ENCODE measurements at places on chromosomes 16 and 17. TPM values are rescaled to one million over a fixed set of nuclear protein-coding genes. Genes with fewer than 3 reads are reported as not detected.
A peak's percentile ranks its signal among the peaks of the same experiment; 100 is the strongest.

The CD2BP2 gene
- total RNA-seq, result 44.5 TPM

DNA sequence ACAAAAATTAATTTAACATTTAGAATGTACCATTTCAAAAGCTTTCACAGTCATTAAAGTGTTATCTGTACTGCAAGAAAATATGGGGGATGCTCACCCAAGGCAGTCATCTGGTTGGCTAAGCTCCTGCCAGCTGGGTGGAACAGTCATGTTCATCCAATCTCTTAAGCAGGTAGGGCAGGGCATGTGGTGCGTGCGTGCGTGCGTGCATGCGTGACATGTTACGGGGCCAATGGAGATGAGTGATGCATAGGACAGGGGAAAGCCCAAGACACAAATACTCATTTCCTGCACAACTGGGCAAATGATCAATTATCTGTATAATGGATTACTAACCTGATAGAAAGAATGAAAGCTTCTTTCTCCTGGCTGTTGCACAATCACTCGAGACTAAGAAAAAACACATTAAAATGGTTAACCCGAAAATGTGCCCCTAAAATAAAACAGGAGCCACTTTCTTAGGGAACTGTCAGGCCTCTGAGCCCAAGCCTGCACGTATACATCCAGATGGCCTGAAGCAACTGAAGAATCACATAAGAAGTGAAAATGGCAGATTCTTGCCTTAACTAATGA, 104.4 kb downstream of the MYO1D start:
- no peak overlapping the region for H3K4me3 ChIP-seq
- H3K27me3 ChIP-seq, result no peaks in the 10 kb centered on the region
- H3K27ac ChIP-seq, result no peak overlapping the region
- peak; percentile 10 for DNase-seq

DNA sequence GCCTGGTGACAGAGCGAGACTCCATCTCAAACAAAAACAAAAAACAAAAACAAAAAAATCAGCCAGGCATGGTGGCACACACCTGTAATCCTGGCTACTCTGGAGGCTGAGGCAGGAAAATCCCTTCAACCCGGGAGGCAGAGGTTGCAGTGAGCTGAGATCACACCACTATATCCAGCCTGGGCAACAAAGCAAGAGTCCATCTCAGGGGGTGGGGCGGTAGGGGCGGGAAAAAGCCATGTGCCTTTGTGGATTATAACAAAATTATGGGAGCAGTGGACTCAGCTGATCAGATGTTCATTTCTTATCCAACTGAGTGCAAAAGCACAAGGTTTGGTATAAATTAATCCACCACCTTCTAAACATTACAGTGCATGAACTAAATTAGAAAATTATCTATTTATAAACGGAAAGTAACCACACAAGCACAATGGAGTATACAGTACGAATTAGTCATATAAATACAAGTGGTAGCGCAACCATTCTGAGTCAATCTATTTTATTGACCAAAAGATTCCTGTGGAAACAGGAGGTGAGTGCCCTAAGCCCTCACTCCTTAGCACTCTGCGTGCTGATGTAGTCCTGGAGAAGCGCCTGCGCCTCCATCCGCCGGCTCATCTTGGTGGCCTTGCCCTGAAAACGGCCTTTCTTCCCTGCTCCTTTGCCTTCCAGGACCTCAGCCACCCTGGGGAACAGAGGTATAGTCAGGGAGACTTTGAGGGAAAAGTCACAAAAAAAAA, 14.0 kb downstream of the AARSD1 start:
- H3K36me3 ChIP-seq, result peaks cover 33% of the 10 kb centered on the region
- no peaks in the 10 kb centered on the region for H3K27me3 ChIP-seq
- H3K4me1 ChIP-seq, result no peaks in the 10 kb centered on the region
- DNase-seq, result no peak

GRCh38 chr17:43363181-43363925, 35.4 kb upstream of the ARL4D start:
- peaks cover 4% of the 10 kb centered on the region for H3K27me3 ChIP-seq
- H3K4me3 ChIP-seq, result no peak overlapping the region
- peaks cover 53% of the 10 kb centered on the region for H3K4me1 ChIP-seq
- H3K36me3 ChIP-seq, result peaks cover 4% of the 10 kb centered on the region
- H3K27ac ChIP-seq, result no peak overlapping the region
- DNase-seq, result no peak

The KRT34 gene
- not detected for total RNA-seq

The TMEM98 gene
- not detected for total RNA-seq

DNA sequence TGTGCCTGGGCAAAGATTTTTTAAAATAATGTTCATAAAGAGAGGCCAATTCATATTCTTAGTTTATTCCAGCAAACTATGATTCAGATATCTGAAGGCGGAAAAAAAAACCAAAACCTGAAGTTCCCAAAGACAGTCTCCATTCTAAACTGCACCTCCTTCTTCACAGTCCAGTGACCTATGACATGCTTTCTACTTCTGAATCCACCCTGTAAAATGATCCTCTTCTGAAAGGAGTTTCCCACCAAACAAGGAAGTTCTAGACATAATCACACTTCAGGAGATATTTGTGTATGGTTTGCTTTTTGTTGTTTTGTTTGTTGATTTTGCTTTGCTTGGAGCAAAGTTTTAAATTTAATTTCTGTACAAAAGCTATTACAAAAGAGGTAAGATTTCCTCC, 12.9 kb upstream of the CHST4 start:
- H3K27ac ChIP-seq, result no peak overlapping the region
- no peaks in the 10 kb centered on the region for H3K4me1 ChIP-seq
- no peak overlapping the region for H3K4me3 ChIP-seq

The KRTAP1-5 gene
- not detected for total RNA-seq

DNA sequence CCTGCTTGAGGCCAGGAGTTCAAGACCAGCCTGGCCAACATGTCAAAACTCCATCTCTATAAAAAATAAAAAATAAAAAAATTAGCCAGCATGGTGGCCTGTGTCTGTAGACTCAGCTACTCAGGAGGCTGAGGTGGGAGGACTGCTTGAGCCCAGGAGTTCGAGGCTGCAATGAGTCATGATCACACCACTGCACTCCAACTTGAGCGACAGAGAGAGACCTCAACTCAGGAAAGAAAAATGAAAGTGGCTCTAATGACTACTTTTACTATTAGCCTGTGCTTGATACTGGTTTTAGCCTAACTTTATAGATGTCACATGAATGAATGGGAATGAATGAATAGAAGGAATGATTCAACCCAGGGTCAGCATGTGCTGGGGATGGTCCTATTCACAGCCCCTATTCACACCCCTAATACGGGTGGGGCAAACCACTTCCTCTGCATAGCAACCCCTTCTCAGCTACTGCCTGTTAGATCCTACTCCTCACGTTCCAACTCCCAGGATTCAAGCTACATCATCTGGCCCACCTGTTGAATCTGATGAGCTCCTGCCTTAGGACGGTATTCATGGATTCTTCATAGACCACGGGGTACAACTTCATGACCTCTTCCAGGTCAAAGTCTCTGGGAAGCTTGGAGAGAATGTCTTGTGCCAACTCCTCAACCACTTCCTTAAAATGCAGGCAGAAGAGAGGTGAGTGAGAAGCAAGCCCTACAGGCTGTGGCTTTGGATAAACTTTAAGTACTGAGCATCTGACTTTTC, 40.5 kb downstream of the LYRM1 start:
- DNase-seq, result peak; percentile 42
- H3K27ac ChIP-seq, result peak overlapping the region; percentile 51

DNA sequence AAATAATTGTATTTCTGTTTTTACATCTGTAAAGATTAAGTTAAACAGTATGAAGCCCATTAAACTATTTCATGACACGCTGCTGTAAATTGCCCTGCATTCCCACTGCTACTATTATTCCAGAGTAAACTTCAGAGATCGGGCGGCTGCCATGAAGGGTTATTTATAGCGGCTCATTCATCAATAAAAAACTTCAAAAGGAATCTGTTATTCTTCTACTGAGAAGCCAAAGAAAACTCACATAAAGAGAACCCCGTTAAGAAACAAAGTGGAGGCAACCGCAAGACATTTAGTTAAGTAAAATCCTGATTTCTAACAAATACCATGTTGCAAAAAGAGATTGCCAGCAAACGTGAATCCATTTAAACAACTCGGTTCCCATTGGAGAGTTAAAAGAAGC, 16.4 kb downstream of the FOXL1 start:
- no peak overlapping the region for H3K4me3 ChIP-seq
- no peak for DNase-seq
- peaks cover 4% of the 10 kb centered on the region for H3K4me1 ChIP-seq
- no peaks in the 10 kb centered on the region for H3K36me3 ChIP-seq
- peaks cover 23% of the 10 kb centered on the region for H3K27me3 ChIP-seq
- no peak overlapping the region for H3K27ac ChIP-seq

- peak overlapping the region; percentile 47 for H3K4me3 ChIP-seq
- no peak for DNase-seq
- H3K27me3 ChIP-seq, result no peaks in the 10 kb centered on the region
Measured at GRCh38 chr17:66509926-66510325, 207.5 kb downstream of the PRKCA start.

The CIITA gene
- 4.4 TPM for total RNA-seq

DNA sequence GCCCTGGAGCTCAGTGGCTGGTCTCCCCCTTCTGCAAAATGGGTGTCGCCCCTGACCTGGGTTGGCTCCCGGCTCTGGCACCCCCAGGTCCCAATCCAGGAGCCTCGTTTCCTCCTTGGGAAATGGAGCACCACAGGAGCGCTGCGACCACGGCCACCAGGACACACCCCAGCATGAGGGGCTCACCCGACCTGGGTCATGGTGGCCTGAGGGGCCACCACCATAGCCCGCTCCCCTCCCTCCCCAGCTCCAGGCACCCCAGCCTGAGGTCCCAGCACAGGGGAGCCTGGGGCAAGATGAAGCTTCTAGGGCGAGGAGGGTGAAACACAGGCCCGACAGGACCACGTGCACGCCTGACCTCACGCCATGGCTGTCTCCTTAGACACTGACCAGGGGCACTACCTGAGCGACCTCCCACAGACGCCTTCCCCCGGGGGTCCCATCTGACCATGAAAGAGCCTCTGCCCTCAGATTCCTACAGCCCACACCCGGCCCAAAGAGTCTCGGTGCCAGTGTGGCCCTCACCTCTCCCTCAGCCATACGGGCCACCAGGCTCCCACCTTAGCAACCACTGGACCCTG, 11.8 kb downstream of the BCAR1 start:
- H3K27ac ChIP-seq, result no peak overlapping the region
- no peaks in the 10 kb centered on the region for H3K36me3 ChIP-seq
- H3K4me1 ChIP-seq, result peaks cover 4% of the 10 kb centered on the region
- H3K27me3 ChIP-seq, result peaks cover 1% of the 10 kb centered on the region
- no peak for DNase-seq
- H3K4me3 ChIP-seq, result no peak overlapping the region

- no peak overlapping the region for H3K4me3 ChIP-seq
- H3K27me3 ChIP-seq, result no peaks in the 10 kb centered on the region
- H3K36me3 ChIP-seq, result no peaks in the 10 kb centered on the region
- H3K4me1 ChIP-seq, result peaks cover 14% of the 10 kb centered on the region
- no peak for DNase-seq
Measured at GRCh38 chr17:6456321-6456720, 12.1 kb downstream of the PIMREG start.

DNA sequence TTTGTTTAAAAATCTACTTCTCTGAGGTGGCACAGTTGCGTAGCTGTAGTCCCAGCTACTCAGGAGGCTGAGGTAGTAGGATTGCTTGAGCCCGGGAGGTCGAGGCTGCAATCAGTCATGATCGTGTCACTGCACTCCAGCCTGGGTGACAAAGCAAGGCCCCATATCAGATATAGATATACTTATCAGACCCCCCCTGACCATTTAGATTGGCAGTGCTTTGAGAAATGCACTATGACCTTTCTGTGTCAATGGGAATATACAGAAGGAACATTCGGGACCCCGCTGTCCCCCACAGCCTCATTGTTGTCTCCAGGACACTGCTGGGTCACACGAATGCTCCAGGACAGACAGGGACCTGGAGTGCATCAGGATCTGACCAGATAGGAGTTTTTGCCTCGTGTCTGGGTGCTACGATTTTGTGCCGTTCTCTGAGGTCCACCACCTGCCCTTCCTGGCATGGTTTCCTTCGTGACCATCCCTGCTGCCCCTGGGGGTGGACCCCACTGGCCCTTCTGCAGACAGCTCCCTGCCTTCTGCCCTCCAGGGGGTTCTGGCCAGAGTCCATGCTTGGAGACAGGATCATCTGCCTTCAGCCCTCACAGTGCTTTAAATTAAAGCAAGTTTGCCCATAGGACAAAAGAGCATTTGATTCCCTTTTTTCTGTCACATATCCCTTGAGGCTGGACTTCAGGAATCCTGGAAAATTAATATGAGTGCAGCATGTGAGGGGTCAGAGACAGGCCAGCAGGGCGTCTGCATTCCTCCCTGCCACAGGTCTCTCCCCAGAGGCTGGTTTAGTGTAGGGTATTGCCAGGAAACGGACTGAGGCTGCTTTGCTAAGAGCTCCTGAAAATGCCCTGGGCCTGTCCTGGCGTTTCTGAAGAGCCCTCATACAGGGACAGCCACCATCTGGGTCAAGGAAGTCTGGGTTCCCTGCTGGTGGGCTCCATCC, 19.3 kb downstream of the PLD6 start:
- peaks cover 47% of the 10 kb centered on the region for H3K4me1 ChIP-seq
- no peaks in the 10 kb centered on the region for H3K27me3 ChIP-seq
- H3K36me3 ChIP-seq, result peaks cover 17% of the 10 kb centered on the region
- no peak for DNase-seq

DNA sequence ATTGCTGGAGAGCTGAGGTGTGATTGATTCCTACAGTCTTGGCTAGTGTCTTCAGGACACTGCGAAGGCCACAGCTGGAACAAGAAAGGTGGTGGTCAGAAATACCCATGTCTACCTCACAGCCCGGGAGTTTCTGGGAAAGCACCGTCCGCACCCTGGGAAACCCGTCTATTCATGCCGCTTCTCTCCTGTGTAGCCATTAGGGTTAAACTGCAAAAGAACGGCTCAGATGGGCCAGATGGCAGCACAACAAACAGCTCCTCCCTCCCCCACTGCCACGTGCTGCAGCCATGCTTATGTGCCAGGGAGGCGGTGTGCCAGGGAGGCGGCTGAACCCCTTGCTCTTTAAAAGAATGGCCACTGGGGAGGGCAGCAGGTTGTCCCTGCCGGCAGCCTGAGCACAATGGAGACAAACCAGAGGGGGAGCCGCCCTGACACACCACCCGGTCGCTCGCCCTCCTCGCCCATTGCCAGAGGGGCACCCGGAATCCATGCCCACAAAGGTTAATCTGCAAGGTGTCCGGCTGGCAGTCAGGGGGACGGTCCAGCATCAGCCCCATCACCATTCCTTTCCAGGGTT, 65.2 kb downstream of the CYTH1 start:
- peak; percentile 61 for DNase-seq
- H3K36me3 ChIP-seq, result peaks cover 5% of the 10 kb centered on the region
- peaks cover 87% of the 10 kb centered on the region for H3K4me1 ChIP-seq
- peak overlapping the region; percentile 61 for H3K4me3 ChIP-seq
- H3K27ac ChIP-seq, result peak overlapping the region; percentile 89

Data from activated CD8-positive, alpha-beta T cell treated with anti-CD3 and anti-CD28 coated beads for 36 hours (primary cell).